Calu3 (cell line): ENCODE measurements at places on chromosomes 13 and 19. TPM values are rescaled to one million over a fixed set of nuclear protein-coding genes. Genes with fewer than 3 reads are reported as not detected.

DNA sequence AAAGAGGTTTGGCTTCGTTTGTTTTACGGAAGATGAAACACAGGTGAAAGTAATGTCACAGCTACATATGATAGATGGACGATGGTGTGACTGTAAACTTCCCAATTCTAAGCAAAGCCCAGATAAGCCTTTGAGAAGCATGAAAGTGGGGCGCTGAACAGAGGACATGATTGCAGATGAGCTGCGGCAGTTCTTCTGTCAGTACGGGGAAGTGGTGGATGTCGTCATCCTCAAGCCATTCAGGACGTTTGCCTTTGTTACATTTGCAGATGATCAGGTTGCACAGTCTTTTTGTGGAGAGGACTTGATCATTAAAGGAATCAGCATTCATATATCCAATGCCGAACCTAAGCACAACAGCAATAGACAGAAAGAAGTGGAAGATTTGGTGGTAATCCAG lies 111.5 kb upstream of the DIAPH3 start:
- no peak for DNase-seq

GRCh38 chr13:39415008-39415802 lies 187.8 kb downstream of the LHFPL6 start:
- DNase-seq: peak; percentile 16

DNA sequence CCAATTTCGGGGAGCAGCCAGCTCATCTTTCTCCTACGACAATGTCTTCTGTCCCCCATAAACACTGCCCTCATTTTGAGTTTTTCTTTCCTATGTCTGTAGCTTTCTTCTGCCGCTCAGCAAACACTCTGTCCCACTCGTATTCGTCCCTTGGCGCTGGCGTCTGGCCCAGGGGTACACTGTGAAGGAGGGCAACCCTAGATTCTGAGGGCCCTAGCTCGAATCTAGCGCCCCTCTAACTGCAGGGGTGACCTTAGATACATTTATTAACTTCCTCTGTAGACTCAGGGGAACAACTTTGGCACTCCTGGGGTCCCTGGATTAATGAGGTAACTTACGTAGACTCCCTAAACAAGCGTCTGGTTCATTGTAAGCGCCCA lies 677 bp upstream of the LRCH1 start:
- DNase-seq: no peak

The ZNF284 gene
- total RNA-seq: 4.7 and 5.6 TPM in 2 replicates

DNA sequence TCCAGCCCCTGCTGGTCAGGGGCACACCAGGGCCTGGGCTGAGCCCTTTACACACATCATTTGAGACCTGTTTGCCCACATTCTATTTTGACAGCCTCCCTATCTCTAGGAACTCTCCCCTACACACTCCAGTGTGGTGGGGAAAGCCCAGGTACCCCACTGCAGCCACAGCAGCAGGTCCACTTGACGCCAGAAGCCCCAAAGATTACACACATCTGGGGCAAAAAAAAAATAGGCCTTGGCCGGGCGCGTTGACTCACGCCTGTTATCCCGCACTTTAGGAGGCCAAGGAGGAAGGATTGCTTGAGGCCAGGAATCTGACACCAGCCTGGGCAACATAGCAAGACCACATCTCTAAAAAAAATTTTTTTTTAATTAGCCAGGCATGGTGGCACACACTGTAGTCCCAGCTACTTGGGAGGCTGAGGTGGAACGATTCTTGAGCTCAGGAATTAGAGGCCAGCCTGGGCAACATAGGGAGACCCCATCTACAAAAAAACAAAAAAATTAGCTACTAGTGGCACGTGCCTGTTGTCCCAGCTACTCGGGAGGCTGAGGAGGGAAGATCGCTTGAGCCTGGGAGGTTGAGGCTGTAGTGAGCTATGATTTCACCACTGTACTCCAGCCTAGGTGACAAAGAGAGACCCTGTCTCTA lies 18.0 kb upstream of the CD22 start:
- no peak for DNase-seq

GRCh38 chr19:1384478-1385110 lies 887 bp downstream of the NDUFS7 start:
- DNase-seq: no peak

- no peak for DNase-seq
Observed at GRCh38 chr13:94607056-94607455, 5.4 kb downstream of the GPR180 start.

The TECR gene
- 136 and 162 TPM in 2 replicates for total RNA-seq

DNA sequence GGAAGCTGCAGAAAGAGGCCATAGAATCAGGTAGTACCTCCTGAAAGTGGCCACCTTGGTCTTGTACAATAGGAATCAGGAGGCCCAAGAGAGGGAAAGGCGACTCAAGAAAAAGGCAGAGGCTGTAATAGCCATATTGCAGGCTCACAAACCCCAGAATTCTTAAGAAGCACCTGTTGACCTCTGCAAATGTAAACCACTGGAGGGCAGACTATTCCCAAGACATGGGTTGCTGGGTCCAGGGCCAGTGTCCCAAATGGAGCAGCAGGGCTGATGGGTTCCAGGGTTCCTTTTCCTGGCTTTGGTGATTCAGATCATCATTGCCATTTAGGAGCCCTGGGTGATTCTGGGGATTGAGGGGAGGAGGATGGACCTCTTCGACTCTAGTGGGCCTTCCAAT lies 167.6 kb downstream of the B3GLCT start:
- DNase-seq: no peak

DNA sequence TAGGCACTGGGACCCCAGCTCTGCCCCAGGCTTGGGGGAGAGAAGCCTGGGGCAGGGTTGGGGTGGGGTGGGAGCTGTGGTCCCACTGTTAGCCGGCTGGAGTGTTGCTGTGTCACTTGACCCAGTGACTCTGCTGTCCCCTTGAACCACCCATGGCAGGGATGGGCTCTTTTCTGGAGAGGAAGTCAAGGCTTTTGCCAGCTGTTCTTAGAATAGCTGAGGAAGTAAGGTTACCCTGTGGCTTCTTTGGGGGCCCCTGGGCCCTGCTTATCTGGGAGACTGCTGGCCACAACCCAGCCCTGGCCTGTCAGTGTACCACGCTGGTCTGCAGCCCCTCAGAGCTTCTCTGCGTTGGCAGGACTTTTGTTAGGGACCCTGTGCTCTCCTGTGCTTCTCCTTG lies 9.1 kb downstream of the PNPLA6 start:
- no peak for DNase-seq

The C5AR1 gene
- 6.2 and 11.9 TPM in 2 replicates for total RNA-seq

- DNase-seq: no peak
Observed at GRCh38 chr19:15276620-15277215, 44.5 kb upstream of the EPHX3 start.

DNA sequence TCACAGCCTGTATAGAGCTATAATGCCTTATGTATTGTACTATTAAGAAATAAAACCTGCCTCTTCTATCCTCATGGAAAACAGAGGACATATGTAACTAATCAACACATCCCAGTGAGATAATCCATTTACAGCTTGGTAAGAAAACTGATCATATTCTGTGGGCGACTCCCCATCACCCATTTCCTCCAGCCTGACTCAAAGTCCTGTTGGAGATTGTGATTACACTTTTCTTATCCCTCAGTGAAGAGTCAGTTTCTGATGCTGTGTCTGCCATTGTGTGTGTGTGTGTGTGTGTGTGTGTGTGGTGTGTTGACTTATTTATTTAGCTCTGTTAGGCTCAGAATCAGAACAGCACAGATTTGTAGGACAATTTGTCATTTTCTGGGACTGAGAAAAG lies 212.8 kb downstream of the FGF9 start:
- no peak for DNase-seq

DNA sequence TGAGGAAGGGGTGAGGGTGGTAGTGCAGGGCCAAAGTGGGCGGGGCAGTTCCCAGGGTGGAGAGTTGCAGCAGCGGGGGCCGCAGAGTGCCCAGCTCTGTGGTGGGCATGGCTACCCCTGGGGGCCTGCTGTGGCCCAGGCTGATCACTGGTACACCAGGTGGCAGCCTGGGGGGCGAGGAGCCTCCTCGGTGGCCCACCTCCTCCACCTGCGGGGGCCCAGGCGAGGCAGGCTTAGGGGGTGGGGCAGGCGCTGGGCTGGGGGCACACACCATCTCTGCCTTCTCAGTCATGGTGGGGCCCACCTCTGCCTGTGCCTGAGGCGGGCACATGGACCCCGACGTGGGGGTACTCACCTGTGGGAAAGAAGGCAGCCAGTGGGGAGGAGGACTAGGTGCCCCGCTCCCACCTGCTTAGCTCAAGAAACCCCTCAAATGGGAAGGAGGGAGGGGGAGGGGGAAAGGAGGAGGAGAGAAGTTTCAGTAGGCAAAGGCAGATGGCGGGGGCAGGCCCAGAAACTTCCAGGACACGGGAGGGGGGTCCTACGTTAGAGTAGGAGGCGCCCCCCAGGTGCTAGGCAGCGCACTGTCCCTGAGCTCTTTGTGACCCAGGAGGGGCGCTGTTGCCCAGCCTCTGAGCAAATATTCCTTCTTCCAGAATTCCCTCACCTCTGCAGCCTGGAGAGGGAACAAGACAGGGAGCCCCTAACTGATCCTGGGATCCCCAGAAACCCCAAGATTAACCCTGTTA lies 1.6 kb downstream of the LYL1 start:
- DNase-seq: no peak

- DNase-seq: no peak
Observed at GRCh38 chr19:58334691-58335249, 8.0 kb downstream of the ZSCAN22 start.

DNA sequence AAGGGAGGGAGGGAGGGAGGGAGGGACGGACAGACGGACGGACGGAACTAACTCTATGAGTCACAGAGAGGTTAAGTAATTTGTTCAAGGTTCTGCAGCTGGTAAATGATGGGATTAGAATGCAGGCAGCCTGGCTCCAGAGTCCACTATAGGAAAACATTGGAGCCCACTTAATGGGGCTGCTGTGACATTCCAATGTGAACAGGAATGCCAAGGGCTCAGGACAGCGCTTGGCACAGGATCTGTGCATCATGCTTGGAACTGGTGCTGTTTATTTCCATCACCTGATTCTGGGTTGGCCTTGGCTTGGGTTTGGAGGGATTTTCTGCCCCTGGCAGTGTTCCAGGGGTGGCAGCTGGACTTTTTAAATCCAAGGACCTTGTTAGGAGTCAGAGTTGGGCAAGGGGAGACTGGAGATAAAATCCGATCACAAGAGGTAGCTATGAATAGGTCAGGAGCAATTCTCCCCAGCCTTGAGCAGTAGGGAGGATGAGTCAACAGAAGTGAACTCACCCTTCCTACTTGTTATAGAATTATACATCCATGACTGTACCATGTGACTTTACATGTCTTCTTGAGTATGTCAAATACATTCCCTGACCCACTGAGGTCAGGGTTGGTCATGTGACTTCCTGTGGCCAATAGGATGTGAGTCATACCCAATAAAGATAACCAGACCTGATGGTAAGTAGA lies 7.8 kb upstream of the HIF3A start:
- DNase-seq: no peak

- no peak for DNase-seq
Observed at GRCh38 chr13:54317722-54318121, 1289.1 kb downstream of the OLFM4 start.

- no peak for DNase-seq
Observed at GRCh38 chr13:102935896-102936321, 90.1 kb downstream of the ERCC5 start.

The REEP6 gene
- total RNA-seq: 13.9 and 16.2 TPM in 2 replicates

GRCh38 chr19:56321254-56321988 lies 6.8 kb upstream of the ZSCAN5A start:
- no peak for DNase-seq

DNA sequence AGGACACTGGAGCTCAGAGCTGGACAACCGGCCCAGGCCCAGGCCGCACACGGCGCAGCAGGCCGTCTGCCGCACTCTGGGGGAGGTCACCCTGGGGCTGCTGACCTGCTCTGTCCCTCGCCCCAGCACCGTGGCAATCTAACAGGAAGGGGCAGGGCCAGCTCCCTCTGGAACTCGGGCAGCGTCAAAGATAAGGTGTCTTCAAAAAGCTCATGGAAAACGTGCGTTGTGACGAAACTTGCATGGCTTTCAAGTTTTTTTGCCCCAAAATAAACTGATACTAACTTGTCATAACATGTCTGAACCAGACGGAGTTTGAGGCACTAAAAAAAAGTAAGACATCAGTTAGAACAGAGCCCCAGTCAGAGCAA lies 12.2 kb upstream of the ATP8B3 start:
- DNase-seq: no peak

- DNase-seq: no peak
Observed at GRCh38 chr13:110867380-110867779, 47.5 kb downstream of the ANKRD10 start.

GRCh38 chr13:83709426-83710132 lies 172.7 kb downstream of the SLITRK1 start:
- no peak for DNase-seq

DNA sequence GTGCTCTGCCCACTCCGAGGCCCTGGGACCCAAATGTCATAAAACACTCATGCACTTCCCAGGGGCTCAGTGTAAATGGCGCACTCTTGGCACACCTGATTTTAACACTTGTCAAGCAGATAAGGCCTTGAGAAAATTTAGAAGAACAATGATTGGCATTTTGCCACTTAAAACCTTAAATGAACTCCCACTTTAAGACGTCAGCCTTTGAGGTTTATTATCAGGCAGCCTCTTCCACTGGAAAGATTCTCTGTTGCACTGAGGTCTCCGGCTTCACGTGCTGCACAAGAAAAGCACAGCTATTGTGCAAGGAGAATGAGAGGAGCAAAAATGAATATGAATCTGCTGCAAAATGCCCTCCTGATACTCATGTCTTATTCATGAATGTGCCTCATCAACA lies 38.5 kb upstream of the ATP11A start:
- no peak for DNase-seq

DNA sequence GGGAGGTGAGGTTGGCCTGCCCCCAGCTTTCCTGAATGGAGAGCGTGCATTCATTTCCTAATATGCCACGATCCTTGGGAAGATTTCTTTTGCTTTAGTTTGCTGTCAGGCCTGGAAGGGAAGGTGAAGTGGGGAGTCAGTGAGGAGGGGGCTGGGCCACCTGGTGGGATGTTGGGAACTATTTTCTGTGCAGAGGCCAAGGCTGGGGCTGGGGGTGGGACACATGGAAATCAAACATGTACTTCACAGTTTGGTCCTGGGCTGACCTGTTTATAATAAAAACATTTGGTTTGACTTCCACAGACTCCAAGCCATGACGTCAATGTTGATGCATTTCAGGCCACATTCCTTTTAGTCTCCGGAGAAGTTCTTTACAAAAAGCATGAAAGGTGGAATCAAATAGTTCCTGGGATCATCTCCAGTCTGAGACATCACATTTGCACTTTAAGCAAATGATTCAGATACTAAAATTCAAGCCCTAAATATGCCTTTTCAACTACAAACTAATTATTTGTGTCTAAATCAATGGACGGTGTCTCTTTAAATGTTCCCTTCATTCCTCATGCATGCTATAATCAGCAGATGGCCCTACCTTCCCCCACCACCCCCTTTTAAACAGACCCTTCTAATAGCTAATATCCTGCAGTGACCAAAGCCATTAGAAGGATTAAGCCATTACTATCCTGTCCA lies 41.5 kb upstream of the MEDAG start:
- DNase-seq: no peak

The MBD3L2 gene
- total RNA-seq: not detected in 2 replicates

The TMEM190 gene
- not detected in 2 replicates for total RNA-seq
